ENCODE measurements at places on chromosomes 4 and X. TPM values are rescaled to one million over a fixed set of nuclear protein-coding genes. Genes with fewer than 3 reads are reported as not detected.
A peak's percentile ranks its signal among the peaks of the same experiment; 100 is the strongest.

DNA sequence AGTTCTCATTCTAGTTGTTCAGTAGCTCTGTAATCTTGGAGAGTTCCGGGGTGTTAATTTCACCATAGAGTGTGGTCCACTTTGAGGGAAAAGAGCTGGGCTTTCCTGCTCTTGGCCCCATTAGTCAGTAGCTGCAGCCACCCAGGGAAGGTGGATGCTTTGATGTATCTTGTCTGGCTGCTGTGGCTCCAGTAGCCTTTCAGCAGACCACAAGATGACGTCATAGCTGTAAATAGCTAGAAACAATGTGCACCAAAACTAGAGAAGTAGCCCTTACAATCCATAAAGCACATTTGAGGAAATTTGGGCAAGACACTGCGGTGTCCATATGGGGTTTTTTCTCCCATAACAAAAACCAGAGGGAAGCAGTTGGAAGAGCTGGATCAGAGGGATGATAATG lies 32.9 kb upstream of the PRPS2 start:
- no peak for ATAC-seq

The UGT2B11 gene
- total RNA-seq: not detected

DNA sequence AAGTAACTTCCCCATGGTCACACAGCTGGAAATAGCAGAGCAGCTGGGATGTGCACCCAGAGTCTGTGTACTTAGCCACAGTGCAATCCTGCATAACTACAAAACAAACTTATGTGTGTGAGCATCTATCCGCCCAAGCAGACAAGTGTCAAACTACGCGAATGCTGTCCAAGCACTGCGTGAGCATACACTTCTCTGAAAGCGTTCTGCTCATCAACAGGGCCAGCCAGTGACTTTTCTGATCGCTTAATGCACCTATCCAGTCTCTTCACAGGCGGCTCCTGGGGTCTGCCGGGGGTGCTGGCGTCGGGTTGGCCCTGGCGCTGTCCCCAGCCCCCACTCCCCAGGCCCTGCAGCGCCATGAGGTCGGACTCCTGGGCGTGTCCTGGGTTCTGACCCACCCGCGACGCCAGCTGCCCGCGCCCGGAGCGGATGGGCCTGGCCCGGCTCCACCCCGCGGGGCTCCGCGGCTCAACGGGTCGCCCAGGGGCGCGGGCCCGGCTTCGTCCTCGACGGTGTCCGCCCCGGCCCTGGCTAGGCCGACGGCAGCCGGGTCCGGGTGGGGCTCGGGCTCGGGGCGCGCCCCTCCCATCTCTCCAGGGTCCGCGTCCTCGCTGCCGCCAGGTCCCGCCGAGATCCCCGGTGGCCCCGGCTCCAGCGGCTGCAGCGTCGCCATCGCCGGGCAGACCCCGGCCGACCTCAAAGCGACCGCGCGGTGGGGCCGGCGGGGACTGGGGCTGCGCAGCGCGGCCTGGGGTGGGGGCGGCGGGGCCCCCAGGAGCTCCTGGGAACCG lies 1.3 kb upstream of the ZNF141 start:
- ATAC-seq: no peak

The SLC49A3 gene
- 1.4 TPM for total RNA-seq

- ATAC-seq: peak; percentile 78
These were observed 362.4 kb downstream of the MID1IP1 start for GRCh38 chrX:39163581-39164126.

Data from activated T-helper 17 cell treated with anti-CD3 and anti-CD28 coated beads, Interleukin-2, amount 50 U/mL, for 72 hours (primary cell).